ENCODE measurements at places on chromosomes 2 and 18.
A peak's percentile ranks its signal among the peaks of the same experiment; 100 is the strongest.

- no peak for DNase-seq
Measured at GRCh38 chr2:57370882-57371585, 675.6 kb upstream of the VRK2 start.

GRCh38 chr2:236536727-236537398 is 32.8 kb upstream of the ACKR3 start:
- DNase-seq: peak; percentile 48

- peak; percentile 16 for DNase-seq
Measured at GRCh38 chr2:5691221-5691984, 781 bp upstream of the SOX11 start.

- no peak for DNase-seq
Measured at GRCh38 chr2:178479758-178480226, 465 bp upstream of the PLEKHA3 start.

DNA sequence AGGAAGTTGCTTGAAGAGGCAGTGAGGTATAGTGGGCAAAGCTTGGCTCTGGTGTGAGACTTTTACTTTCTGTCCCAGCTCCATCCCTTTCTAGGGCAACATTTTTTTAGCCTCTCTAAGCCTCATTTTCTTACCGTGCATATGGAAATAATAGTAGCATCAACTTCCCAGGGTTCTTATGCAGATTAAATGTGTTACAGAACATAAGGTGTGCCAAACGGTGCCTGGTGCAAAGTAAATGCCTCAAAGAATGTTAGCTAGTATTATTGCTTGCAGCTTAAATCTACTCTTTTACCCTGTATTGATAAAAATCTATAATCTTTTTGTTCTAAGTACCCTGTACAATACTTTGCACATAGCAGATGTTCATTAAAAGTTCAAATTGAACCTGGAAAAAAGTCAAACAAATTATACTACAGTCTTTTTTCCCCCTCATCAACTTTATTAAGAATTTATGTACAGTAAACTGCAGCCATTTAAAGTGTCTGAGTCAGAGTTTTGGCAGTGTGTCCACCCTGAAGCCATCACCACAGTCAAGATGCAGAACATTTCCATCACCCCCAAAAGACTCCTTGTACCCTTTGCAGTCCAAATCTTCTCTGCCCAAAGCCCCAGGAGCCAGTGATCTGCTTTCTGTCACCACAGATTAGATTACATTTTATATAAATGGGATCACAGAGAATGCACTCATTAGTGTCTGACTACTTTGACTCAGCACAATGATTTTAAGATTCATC is 10.6 kb downstream of the MAPRE2 start:
- no peak for DNase-seq

GRCh38 chr2:11822746-11823451 is 76.5 kb downstream of the LPIN1 start:
- DNase-seq: no peak

- DNase-seq: no peak
Measured at GRCh38 chr2:49167131-49167530, 12.8 kb upstream of the FSHR start.

DNA sequence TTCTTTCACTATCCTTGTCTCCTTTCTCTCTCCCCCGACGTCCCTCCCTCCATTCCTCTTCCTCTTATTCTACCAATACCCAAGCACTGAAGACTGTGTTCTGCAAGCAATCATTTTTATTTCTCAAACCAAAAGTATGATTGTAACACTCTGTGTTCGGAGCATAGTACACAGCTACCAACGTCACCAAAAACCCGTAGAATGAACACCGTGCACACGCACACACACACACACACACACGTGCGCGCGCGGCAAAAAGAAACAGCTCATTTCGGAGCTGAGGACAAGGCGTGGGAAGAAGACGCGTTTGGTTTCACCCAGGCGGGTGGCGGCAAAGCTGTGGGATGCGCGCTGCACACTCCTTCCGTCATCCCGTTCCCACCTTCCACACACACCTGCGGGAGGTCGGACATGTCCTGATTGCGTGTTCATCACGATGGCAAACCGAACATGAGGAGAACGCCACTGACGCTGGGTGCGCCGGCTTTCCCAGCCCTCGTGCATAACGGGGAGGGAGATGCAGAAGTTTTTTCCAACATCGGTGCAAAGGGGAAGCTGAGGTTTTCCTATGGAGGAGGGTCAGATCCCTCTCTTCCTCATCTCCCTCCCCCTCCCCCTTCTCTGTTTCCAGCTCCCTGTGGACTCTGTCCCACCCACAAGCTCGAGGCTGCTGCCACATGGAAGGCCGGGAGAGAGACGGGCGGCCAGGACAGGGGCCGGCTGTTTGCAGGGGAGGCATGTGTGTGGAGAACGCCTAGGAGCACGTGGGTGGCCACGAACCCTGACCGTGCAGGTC is 20.4 kb downstream of the MBP start:
- peak; percentile 8 for DNase-seq

GRCh38 chr2:74146929-74147726 is 584 bp downstream of the BOLA3 start:
- DNase-seq: peak; percentile 72

DNA sequence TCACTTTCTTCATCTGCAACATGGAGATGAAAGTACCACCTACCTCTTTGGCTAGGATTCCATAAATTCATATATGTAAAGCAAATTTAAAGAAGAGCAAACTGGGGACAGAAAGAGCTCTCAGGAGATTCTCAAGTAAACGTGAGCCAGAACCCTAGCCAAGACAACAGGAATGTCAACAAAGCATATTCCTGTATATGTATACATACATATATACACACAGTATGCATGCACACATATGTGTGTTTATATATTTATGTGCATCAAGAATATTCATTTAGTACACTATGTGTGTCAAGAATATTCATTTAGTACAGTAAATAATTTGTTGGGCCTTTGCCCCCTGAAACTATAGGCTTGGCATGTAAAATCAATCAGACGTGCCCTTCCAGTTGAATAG is 574.4 kb upstream of the KLHL29 start:
- no peak for DNase-seq

GRCh38 chr18:75810516-75810915 is 383.0 kb upstream of the SMIM21 start:
- no peak for DNase-seq

- DNase-seq: no peak
Measured at GRCh38 chr2:61597300-61598289, 59.4 kb upstream of the XPO1 start.

- peak; percentile 35 for DNase-seq
Measured at GRCh38 chr2:101305492-101306078, 2.9 kb downstream of the RNF149 start.

DNA sequence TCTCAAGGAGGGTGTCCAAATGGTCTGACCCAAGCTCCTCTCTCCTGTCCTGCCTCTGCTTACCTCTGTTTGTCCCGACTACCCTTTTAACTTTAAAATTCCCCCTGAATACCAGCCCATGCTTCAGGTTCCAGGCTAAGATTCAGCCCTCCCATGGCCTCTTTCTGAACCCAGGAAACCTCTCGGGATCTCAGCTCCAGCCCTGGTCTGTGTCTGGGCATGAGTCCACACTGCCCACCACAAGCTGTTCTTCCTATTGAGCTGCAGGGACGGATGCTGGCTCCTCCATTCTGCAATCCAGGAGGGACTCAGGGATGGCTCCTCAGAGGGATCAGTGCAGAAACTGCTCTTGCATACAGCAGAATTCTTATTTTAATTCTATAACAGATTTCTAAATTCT is 78.9 kb downstream of the MYT1L start:
- no peak for DNase-seq

DNA sequence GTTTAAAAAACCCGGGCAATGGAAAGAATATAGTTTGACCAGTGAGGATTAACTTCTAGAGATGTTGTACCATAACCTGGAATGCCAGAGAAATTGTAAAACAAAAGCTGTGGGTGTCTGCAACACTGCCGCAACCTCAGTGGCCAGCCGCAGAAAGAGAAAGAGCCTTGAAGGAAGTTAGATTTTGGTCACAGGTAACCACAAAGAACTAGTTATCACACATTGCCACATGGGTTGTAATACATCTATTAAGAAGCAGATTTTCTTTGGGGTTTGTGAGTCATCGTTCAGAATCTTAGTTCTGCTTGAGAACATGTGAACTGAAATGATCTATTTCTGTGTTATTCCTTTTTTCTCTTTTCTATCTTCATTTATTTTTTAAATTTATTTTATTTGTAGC is 222.9 kb upstream of the AGAP1 start:
- DNase-seq: peak; percentile 91

- DNase-seq: peak; percentile 69
Measured at GRCh38 chr18:58535340-58536201, 93.3 kb downstream of the ALPK2 start.

DNA sequence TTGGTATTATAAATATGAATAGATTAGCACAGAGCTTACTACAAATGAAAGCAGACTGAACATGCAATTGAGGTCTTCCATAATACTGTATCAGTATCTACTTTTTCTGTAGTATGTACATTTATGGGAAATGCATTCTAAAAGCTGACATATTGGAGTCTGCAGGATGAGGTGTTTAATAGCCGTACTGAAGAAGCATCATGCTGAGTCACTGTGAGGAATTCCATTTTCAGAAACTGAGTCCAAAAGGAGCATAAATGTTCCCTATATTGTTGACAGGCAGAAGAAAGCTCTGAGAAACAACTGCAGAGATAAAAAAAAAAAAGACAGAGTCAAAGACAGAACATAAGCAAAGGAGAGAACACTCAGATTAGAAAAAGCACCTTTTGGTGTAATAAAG is 366.7 kb upstream of the SPHKAP start:
- no peak for DNase-seq

- DNase-seq: no peak
Measured at GRCh38 chr2:224983712-224984554, 58.3 kb downstream of the DOCK10 start.

- DNase-seq: no peak
Measured at GRCh38 chr2:205930209-205930608, 155.8 kb downstream of the INO80D start.

- no peak for DNase-seq
Measured at GRCh38 chr2:203973000-203973399, 36.4 kb downstream of the ICOS start.

DNA sequence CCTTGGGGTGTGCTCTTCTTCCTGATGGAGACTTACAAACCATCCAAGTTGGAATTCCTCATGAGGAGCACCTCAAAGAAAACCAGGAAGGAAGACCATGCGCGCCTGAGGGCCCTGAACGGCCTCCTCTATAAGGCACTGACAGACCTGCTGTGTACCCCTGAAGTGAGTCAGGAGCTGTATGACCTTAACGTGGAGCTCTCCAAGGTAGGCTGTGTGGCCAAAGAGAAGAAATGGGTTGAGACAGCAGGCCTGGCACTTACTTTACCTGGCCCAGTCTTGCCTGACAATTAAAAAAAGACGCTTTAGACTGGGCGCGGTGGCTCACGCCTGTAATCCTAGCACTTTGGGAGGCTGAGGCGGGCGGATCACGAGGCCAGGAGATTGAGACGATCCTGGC is 3.1 kb downstream of the RBFA start:
- DNase-seq: no peak

- no peak for DNase-seq
Measured at GRCh38 chr2:143802871-143803650, 673.8 kb downstream of the ARHGAP15 start.

GRCh38 chr2:11270891-11271290 is 73.5 kb downstream of the ROCK2 start:
- DNase-seq: peak; percentile 21

DNA sequence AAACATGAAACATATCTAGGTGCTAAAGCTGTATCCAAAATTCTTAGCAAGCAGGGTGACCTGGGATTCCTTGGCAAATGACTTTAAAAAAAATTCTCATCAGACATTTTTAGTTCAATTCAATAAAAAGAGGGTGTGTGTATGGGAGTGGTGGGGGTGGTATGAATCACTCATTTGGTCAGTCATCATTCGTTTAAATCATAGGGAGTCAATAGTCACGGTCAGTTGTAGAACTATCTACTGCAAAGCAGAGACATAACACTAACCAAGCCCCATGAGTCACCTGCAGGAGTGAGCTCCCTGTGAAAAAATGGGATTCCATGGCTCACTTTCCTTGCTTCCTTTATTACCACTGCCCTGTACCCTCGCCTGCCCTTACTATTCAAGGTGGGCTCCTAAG is 380.6 kb upstream of the TCF4 start:
- no peak for DNase-seq

DNA sequence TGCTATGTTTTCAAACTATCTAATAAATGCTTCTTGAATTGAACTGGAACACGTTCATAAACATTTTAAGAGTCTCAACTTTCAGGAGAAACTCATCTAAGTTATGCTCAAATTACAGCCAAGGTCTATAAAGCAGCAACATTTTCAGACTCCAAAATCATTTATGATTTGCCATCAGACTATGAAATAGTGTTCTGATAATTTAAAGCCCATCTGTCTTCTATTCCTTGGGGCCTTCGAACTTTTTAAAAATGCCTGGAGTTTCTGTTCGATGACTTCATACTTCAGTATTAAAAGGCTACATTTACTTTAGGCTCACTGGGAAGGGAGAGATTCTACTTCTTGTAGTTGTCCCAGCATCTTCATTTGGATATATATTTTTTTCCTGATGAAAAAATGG is 73.6 kb upstream of the NXPH2 start:
- no peak for DNase-seq

- no peak for DNase-seq
Measured at GRCh38 chr2:210620456-210620855, 64.1 kb downstream of the CPS1 start.

- DNase-seq: no peak
Measured at GRCh38 chr18:72697706-72698105, 153.6 kb upstream of the CBLN2 start.

DNA sequence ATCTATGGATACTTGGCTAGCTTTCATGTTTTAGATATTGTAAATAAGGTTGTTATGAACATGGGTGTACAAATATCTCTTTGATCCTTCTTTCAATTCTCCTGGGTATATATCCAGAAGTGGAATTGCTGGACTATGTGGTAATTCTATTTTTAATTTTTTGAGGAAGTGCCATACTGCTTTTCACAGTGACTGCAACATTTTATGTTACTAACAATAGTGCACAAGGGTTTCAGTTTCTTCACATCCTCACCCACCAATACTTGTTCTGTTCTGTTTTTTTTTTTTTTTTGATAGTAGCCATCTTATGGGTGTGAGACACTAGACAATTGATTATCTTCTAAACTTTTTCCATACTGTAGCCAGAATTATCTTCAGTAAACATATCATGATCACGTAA is 17.3 kb upstream of the NEUROD1 start:
- peak; percentile 31 for DNase-seq

- DNase-seq: no peak
Measured at GRCh38 chr2:15841776-15842560, 98.4 kb upstream of the MYCN start.

DNA sequence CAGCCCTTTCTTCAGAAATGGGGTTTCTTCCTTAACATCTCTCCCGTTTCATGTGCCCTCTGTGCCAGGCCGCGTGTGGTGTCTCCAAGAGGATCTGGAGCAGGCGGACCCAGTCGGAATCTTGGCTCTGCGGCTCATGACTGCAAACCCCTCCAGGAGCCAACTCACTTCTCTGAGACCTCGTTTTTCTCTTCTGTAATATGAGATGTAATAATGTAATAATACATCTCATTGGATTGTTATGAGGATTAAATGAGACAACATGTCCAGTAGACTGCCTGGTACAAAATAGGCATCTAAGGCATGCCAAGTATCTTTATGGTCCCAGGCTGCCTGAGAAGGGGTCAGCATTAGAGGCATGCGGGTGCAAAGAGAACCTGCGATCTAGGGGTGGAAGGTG is 221.3 kb upstream of the REV1 start:
- no peak for DNase-seq

GRCh38 chr2:240672701-240673190 is 9.9 kb downstream of the AQP12B start:
- no peak for DNase-seq

Data from hematopoietic multipotent progenitor cell treated with erythropoietin and hydrocortisone succinate and interleukin-3 and kit ligand, for 4 days (in vitro differentiated cells).